Activated CD4-positive, CD25-positive, alpha-beta regulatory T cell treated with anti-CD3 and anti-CD28 coated beads, Interleukin-2, amount 50 U/mL, for 72 hours (primary cell): ENCODE measurements at places on chromosomes 3 and 15.

- DNase-seq = no peak
Observed at GRCh38 chr3:139218046-139218445, 125.8 kb upstream of the MRPS22 start.

- no peak for DNase-seq
Observed at GRCh38 chr3:54983266-54984099, 55.6 kb upstream of the LRTM1 start.

- no peak for DNase-seq
Observed at GRCh38 chr3:69016102-69016501, 2.6 kb upstream of the EOGT start.

DNA sequence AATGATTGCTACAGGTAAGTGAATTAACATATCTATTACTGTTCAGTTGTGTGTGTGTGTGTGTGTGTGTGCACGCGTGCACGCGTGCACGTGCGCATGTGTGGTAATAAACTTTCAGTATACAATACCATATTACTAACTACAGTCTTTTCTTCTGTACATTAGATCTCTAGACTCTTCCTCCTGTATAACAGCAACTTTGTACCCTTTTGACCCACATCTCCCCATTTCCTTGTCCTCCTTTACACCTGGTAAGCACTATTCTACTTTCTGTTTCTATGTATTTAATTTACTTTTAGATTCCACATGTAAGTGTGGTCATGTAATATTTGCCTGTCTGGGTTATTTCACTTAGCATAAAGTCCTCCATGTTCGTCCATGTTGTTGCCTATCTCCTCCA lies 29.1 kb upstream of the GOLIM4 start:
- DNase-seq = no peak

DNA sequence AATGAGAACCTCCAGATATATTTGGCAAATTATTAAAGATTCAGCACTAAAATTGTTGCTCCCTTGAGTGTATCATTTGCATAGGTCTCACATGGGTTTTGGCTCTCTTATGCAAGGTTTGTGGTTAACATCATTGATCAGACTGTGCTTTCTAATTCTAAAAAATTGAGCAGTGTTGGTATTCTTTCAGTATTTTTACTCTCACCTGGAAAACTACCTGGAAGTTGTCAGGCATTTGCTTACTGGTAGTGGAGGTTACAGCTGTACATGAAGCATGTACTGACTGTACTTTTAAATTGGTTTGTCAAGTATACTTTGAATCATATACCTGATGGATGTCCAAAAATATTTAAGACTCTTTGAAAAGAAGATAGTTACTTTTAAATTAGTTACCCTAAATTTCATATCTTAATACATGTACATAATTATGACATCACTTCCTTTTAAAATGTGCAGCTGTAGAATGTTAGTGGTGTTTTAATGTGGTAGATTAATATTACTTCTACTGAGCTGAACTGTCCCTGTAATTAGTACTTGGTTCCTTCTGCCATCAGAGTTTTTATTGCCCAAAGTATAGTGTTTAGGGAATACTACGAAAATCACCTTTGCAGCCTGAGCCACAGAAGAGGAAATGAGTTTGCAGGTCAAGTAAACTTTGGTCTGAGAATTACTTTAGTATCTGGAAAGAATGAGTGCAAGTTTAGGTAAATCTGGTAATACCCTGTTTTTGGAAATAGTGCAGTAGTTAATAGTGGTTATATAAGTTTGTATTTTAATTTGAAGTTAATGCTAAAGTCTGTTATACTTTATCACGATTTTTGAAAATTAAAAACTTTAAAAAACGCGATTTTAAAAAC lies 2.8 kb downstream of the CHD2 start:
- DNase-seq = no peak

- DNase-seq = no peak
Observed at GRCh38 chr15:32717426-32718226, at the start of gene GREM1. TSS of gene GREM1 (plus strand) at chr15:32718004. CDS start at chr15:32730691, 12,687 bp downstream.

DNA sequence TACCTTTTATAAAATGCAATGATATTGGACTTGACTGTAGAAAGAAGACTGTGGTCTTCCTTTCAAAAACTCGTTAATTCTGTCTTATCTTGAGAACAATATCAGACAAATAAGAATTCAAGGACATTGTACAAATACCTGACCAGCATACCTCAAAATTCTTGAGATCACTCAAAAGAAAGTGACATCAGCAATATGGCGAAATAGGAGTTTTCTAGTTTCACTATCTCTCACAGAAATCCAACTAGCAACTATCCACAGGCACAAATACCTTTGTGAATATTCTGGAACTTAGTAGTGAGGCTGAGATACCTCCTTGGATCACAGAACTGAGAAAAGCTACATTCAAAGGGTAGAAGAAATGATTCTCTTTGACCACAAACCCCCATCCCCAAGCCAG lies 419.7 kb downstream of the ZNF385D start:
- DNase-seq = no peak

- no peak for DNase-seq
Observed at GRCh38 chr3:186520431-186520830, 23.7 kb downstream of the CRYGS start.

DNA sequence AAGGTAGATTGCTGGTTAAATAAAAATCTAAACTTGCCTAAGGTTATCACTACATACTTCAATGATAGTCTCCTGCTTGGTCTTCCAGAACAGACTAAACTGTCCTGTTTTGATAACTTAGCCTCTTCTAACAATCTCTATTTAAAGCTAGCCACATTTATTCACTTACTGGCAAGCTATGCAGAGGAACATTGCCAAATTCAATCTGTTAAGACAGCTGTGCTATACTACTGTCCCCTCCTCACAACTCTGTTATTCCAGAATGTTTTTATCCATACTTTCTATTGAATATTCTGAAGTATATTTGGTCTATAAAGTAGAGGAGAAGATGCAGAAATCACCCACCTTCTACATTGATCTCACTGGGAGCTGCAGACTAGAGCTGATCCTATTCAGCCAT lies 594.0 kb upstream of the CCDC54 start:
- DNase-seq = no peak

DNA sequence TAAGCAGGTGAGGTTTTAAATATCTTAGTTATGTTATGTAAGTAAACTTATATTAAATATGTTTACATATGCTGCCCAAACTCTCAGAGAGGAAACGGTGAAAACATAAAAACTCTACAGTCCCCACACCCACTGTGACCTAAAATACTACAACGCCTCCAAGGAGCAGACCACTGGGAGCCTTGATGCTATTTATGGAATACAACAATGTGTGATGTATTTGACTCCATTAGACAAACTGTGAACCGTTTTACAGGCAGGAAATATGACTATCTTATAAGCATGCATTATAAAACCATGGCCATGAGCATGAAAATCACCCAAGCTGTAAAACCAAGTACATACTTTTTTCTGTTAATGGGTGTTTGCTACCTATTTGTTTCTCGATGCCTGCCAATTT lies 379.5 kb upstream of the TBL1XR1 start:
- no peak for DNase-seq

- DNase-seq = no peak
Observed at GRCh38 chr3:39485547-39485946, 18.1 kb downstream of the MOBP start.

- no peak for DNase-seq
Observed at GRCh38 chr3:110413807-110414748, 657.5 kb upstream of the NECTIN3 start.

- no peak for DNase-seq
Observed at GRCh38 chr3:12430086-12430485, 54.2 kb upstream of the TSEN2 start.

DNA sequence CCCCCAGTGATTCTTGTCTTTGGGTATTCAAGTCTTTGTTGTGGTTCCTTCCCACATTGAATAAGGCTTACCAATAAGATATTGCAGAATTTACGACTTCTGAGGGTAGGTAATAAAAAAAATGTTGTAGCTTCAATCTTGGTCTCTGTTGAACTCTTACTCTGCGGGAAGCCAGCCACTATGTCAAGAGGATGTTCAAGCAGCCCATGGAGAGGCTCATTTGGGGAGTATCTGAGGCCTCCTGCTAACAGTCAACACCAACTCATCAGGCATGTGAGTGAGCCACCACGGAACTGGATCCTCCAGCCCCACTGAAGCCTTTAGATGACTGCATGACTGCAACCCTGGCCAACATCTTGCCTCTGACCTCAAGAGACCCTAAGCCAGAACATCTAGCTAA lies 3.2 kb upstream of the TBC1D23 start:
- no peak for DNase-seq

DNA sequence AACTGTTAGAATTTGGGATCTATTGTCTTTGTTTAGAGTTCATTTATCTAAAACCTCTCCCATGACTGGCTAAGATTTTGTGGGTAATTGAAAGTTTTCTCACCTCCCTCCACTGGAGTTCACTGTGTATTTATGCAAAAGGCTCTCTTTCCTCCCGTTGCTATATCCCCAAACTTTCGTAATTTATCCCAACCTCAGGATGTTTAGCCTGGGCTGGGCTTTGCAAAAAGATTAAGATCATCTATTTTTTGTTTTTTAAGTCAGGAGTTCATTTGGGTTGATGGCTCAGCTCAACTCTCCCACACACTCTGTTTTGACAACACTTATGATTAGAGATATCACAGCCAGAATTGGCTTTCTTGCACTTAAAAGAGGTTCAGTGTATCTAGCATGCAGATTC lies 27.0 kb downstream of the SUCNR1 start:
- no peak for DNase-seq

- no peak for DNase-seq
Observed at GRCh38 chr15:47961401-47962090, 159.2 kb upstream of the SLC24A5 start.

GRCh38 chr3:59115364-59116232 lies 65.8 kb upstream of the CFAP20DC start:
- no peak for DNase-seq

- no peak for DNase-seq
Observed at GRCh38 chr3:54122324-54123002, at the start of gene CACNA2D3. TSS of gene CACNA2D3 (plus strand) at chr3:54122552.

DNA sequence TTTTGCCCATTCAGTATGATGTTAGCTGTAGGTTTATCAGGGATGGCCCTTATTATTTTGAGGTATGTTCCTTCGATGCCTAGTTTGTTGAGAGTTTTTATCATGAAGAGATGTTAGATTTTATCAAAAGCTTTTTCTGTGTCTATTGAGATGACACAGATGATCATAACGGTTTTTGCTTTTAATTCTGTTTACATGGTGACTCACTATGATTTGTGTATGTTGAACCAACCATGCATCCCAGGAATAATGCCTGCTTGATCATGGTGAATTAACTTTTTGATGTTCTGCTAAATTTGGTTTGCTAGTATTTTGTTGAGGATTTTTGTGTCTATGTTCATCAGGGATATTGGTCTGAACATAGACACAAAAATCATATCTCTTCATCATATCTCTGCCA lies 8.3 kb downstream of the GPR156 start:
- no peak for DNase-seq

- no peak for DNase-seq
Observed at GRCh38 chr15:87764461-87765240, 491.9 kb downstream of the NTRK3 start.
